ENCODE measurements at places on chromosomes 11 and 22.

GRCh38 chr22:50694099-50694605 lies 21.5 kb downstream of the SHANK3 start:
- DNase-seq: no peak

DNA sequence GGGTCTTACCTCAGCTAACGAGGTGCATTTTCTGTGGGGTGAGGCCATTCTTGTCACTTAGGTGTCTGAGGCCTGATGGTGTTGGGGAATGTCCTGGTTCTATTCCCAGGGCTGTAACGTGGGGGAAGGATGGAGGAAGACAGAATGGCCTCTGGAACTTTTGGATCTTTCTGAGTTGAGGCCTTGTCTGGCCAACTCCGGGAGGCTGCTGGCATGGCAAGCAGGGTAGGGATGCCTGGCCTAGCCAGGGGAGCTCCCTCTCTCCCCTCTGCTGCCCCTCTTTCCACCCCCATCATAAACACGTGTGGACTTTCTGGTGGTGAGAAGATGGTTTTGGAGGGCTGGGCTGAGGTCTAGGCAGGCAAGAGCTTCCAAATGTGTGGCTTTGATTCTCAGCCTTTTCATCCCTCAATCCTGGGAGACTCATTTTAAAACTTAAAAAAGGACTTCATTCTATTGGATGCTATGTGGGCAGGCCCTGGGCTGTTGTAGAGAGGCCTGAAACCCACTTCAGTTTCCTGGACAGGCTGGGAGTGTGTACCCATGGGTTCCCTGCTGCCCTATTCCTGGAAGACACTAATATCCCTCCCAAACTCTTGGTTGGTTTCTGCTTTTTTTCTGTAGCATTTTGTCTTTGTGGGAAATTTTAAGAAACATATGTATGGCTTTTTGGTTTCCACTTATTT lies 30.9 kb downstream of the ZBTB16 start:
- no peak for DNase-seq

- DNase-seq: no peak
Observed at GRCh38 chr22:38432264-38432663, 22.7 kb downstream of the KCNJ4 start.

- DNase-seq: no peak
Observed at GRCh38 chr11:44875037-44875436, 75.6 kb downstream of the TP53I11 start.

DNA sequence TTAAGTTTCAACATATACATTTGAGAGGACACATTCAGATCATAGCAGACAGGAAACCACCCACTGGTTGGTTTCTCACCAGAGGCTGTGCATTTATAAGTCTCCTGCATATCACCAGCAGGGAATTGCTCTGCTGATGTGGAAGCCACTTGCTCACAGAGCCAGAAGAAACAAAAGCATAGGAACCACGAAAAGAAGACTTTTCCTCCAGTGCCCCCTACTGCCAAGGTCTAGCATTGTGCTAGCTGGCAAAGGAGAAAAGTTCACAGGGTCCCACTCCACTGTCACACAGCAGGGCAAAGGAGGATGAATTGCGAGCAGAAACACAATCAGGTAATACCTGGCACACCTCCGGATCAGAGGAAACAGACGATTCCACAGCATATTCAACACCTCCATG lies 28.9 kb upstream of the ISX start:
- no peak for DNase-seq

DNA sequence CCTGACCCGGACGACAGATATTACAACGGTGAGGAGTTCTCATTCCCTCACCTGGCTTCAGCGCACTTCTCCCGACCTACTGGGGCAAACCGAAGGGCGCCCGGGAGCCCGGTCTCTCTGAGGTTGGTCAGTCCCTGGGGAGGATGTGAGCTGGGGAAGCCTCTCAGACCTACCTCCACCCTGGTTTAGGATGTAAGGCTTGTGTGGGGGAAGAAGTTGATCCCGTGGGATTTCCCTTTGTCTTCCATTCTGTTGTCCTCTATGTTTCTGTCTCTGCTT lies 12.3 kb downstream of the ROBO3 start:
- DNase-seq: no peak

GRCh38 chr22:27748751-27749191 lies 52.8 kb downstream of the MN1 start:
- no peak for DNase-seq

DNA sequence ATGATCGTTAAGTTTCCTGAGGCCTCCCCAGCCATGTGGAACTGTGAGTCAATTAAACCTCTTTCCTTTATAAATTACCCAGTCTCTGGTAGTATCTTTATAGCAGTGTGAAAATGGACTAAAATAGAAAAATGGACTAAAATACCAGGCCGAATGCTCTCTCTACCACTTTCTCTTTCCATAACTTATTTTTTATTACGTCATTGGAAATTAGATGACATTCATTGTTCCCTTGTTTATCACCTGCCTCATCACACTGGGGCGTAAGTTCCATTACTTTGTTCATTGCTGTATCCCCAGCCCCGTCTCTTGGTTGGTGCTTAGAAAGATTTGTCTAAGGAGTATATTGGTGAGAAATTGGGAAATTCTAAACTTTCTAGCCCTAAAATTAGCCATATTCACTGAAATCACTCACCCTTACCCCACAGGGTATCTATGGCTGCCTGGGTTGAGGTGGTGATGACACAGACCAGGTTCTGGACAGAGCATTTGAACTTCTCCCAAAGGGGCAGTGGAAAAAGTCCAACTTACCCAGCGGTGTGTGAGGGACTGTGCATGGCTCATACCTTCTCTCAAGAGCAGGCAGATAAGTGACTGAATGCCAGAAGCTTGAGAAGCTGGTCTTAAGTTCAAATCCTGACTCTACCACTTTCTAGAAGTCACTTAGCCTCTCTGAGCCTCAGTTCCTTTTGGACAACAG lies 50.9 kb upstream of the TP53I11 start:
- no peak for DNase-seq

DNA sequence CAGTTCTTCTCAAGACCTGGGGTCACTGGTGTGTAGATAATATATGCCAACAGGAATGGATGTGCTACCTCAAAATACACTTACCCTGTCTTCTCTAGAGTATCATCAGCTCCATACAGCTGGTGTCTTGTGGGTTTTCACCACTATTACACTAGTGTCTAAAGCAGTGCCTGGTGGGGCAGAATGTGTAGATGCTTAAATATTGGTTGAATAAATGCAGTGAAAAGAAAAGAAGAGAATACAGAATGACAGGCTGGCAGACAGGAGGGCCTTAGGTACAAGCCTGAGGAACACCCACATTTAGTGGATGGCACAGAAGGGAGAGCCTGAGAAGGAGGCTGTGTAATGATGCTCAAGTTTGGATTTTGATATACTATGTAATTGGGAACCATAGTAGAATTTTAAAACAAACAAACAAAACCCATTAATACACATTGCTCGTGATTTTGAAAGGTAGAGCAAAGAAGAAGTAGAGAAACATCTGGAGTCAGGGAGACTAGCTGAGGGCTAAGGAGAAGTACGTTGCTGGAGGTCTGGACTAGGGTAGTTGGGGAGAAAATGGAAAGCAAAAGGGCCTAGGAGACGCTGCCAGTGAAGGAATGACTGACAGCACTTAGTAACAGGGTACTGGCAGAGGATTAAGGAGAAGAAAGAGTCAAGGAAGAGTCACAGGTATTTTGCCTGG lies 20.5 kb upstream of the RAG2 start:
- no peak for DNase-seq

- DNase-seq: no peak
Observed at GRCh38 chr11:587978-588380, 11.7 kb downstream of the PHRF1 start.

- DNase-seq: peak; percentile 12
Observed at GRCh38 chr11:44095506-44096359, at the start of gene EXT2. Gene EXT2, plus strand, starts transcription at chr11:44095678. Its CDS starts 12,035 bp downstream, at chr11:44107713.

- DNase-seq: no peak
Observed at GRCh38 chr11:102188488-102188887, 78.2 kb downstream of the YAP1 start.

All from epithelial cell of prostate (primary cell).